ENCODE measurements at places on chromosomes 11 and 22.
A peak's percentile ranks its signal among the peaks of the same experiment; 100 is the strongest.

GRCh38 chr22:25829808-25830777 lies 88.1 kb downstream of the MYO18B start:
- DNase-seq, result no peak

GRCh38 chr22:17137170-17137569 lies 16.0 kb upstream of the TMEM121B start:
- no peak for DNase-seq

GRCh38 chr11:80414181-80415165 lies 973.6 kb upstream of the TENM4 start:
- DNase-seq, result no peak

DNA sequence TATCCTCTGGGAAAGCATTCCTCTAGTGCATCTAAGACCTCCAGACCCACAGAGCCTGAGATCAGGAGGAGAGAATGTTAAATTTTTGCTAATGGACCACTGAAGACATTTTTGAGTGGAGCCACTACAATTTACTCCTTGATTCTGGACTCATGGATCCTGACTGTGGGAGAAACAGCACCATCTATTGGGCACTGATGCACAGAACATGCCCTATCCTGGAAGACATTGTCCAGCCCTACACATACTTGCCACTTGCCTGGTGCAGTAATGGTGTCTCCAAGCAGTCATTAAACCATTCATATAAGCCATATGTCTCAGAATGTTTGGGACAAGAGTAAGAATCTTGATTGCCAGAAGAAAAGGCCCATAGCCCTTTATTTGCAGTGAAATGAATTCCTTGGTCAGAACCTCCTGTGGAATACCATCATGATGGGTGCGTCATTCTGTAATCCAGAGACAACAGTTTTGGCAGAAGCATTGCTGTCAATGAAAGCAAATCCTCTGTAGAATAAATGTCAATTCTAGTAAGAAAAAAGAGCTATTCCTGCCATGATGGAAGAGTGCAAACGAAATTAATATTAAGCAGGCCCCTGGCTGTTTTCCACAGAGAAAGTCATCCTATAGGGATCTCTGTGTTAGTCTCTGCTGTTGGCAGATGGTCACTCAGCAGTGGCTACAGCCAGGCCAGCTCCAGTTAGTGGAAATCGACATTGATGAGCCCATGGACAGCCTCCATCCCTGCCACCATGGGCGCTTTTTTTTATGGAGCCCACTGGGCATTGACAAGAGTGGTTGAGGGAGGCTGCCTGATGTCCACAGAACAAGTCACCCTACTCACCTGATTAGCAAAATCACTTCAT lies 43.5 kb downstream of the GGTLC2 start:
- DNase-seq, result no peak

- no peak for DNase-seq
Observed at GRCh38 chr11:65545853-65546216, 12.3 kb downstream of the LTBP3 start.

DNA sequence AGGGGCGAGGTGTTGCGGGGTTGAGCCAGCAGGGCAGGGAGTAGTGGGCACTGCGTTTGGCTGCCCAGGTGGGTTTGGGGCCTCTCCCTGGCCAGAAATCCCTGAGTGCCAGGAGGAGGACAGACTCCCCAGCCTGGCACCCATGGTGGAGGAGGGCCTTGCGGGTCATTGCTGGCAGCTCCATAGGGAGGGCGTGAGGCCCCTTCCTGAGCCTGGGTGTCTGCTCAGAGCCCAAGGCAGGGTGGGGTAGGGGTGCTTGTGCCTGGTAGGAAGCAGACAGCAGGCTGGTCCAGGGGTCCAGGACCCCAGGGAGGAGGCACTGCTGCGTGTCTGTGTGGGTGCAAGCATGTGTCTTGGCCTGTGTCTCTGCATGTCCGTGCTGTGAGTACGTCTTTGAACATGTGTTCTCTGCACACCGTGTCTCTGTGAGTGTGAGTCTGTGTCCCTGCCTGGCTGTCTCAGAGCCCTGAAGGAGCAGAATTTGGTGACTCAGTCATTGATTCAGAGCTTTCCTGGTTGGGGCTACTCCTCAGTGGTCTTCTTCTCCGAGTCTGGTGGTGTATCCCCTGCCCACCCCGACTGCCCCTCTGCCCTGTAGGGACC lies 3.9 kb downstream of the TSPAN4 start:
- DNase-seq, result no peak

DNA sequence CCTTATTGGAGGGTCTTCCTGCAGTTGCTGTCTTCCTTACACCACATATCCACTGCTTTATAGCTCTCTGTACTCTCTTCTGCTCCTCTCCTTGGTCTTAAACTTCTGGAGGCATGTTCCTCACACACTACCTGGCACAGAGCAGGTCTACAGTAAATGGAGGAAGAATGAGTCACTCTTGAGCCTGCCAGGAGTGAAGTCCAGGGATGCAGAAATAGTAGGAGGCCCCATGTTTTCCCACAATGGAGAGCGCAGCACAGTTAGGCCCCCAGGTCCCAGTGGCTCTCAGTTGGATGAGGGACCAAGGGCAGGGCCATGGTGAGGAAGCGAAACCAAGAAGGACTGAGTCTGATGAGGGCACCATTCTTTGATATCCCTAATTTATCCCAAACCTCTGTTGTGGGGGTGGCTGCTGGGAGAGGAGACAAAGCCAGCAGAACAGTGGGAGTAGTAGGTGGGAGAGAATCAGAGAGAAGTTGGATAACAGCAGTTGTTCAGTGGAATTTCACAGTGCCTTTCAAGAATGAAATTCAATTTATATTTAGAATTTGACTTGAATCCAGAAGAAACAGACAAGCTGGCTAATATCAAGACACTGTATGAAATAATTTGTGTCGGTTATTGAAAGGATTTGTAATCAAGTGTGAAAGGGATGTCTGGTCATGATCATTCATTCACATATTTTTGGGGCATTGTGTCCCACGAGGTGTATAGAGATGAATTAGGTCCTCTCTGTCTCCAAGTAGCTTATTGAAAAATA lies 187.8 kb downstream of the HIPK3 start:
- DNase-seq, result no peak

DNA sequence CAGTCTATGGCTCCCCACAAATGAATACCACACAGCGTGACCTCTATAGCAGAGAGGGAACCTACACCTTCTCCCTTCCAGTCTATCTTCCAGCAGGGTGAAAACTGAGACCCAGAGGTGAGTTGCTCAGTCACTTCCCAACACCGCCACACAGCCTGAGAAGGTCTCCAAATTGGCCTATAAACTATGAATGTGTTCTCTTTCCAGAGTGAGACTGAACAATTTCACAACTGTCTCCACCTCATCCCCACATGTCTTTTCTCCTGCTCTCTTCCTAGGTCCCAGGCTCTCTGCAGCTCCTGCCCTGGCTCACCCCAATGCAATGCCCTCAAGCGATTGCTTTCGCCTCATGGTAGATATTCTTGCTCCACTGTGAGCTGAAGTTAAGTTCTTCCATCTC lies 14.0 kb downstream of the CLMP start:
- DNase-seq, result no peak

- DNase-seq, result no peak
Observed at GRCh38 chr22:34950489-34950888, 115.5 kb upstream of the ISX start.

DNA sequence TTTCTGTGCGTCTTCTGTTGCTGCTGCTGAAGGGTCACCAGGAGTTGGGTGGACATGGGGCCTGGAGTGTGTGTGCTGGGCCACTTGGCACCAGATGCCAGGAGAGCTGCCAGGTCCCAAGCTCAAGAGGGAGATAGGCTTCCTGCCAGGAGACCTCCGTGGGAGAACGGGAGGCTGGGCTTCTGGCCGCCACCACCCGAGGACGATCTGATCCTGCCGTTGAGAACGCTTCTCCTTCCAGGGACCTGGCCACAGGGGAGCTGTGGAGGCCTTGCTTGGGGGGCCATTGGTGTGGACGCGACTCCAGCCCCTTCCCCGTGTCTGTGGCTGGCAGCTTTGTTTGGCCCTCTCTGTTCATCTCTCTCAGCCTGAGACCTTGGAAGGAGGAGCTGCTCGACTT lies 2.4 kb downstream of the BRSK2 start:
- no peak for DNase-seq

GRCh38 chr11:100594320-100594719 lies 92.8 kb upstream of the ARHGAP42 start:
- no peak for DNase-seq

- peak; percentile 55 for DNase-seq
Observed at GRCh38 chr22:39117585-39118191, 20.6 kb downstream of the APOBEC3H start.

DNA sequence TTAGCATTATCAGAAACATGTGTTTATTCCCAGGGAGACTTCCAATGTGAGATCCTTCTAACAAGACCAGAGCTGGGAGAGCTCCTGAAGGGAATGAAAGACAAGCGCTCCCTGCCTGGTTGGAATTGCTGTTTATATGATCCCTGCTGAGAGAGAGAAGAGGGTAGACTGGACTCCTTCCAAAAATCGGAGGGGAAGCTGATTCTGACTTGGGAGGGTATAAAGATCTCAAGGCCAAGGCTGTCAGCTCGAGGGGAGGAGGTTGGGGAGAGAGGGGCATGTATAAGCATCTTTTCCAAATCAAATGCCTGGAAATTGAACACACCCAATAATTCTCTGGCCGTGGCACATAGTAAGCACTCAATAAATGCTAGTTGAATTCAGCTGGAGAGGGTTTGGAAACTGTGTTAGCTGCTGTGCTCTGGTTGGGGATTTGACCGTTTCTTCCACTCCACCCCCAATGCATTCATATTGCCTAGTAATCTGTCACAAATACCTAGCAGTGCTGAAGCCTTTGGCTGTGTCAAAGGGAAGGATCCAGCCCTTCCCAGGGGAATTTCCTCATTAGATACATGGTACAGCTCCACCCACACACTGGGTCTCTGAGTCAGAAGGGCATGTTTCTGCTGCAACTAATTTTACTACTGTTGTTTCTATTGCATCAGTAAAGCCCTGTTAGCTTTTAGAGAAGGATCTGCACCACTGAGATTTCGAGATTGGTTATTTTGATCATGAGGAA lies 61.5 kb downstream of the CACNG2 start:
- no peak for DNase-seq

- no peak for DNase-seq
Observed at GRCh38 chr11:16469968-16470367, 113.6 kb upstream of the SOX6 start.

- DNase-seq, result no peak
Observed at GRCh38 chr22:46660604-46661201, 40.5 kb downstream of the GRAMD4 start.

GRCh38 chr22:41479671-41480396 lies 10.9 kb downstream of the ACO2 start:
- no peak for DNase-seq

DNA sequence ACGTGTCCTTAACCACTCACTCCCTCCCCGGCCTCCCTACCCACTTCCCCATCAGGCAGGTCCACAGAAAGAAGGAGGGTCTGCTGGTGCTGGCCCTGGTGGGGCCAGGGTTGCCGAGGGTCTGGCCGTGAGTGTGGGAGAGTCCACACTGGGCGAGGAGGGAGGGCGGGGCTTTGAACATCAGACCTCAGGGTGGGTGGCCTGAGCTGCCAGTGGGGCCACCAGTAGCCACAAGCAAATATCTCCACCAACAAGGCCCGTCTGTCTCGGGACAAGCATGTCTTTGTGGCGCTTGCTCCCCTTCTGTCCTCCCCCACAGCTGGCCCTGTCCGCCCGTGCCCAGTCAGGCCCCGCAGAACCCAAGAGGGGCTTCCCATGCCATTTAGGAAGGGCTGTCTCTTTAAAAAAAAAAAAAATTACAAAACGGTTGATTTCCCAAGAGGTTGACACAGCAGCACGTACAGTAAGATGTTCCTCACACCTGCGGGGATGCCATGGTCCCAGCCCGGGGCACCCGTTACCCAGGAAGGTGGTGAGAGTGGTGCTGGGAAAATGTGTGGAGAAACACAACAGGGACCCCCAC lies 17.7 kb upstream of the TALDO1 start:
- no peak for DNase-seq

GRCh38 chr11:77821349-77821851 lies 456 bp downstream of the AAMDC start:
- DNase-seq, result no peak

DNA sequence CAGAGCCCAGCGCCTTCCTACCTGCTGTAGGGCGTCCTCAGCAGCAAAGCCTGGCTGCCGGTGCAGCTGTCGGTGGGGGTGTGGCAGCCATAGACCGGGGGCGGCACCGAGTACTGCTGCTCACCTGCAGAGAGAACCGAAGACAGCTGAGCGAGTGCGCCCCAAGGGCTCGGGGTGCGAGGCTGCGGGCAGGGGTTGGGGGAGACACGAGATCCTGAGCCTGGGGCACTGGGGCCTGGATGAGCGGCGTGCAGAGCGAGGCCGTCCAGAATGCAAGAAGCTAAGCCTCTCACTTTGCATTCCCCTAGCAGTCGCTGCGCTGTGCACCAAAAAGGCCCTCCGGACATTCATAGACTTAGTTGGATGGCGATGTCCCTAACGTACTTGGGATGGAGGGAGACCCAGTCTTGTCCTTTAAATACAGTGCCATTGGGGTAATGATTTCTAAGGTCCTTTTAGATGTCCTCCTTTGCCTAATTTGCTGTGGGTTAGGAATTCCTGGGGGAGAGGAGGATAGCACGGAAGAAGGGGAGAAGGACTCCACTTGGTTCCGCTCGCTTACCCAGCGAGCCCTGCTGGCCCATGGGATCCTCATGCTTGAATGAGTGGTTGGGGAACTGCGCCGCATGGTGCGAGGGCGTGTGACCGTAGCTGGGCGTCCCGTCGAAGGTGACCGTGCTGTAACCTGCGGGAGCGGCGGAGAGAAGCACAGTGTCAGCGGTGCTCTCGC lies 7.2 kb downstream of the WT1 start:
- DNase-seq, result no peak

GRCh38 chr11:128365044-128365443 lies 222.3 kb downstream of the ETS1 start:
- DNase-seq, result no peak

- DNase-seq, result no peak
Observed at GRCh38 chr22:28952857-28953256, 69.5 kb downstream of the ZNRF3 start.

DNA sequence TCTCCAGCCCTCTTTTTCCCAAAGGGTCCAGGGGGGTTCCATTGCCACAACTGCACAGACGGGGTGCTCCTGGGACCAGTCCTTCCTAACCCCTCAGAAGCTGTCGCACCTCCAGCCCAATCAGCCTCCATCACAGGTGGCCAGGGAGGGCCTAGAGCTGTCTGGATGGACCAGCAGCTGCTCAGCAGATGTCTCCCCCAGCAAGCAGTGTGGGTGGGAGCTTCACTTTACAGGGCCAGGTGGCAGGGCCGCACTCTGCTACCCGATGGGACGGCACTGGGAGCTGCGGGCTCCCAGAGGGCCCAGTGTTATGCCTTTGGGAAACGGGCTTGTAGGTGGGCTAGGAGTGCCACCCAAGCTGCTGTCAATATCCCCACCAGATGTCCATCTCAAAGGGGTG lies 120.5 kb downstream of the DSCAML1 start:
- no peak for DNase-seq

- DNase-seq, result no peak
Observed at GRCh38 chr11:95100191-95100648, 10.6 kb downstream of the ENDOD1 start.

GRCh38 chr11:91978747-91979146 lies 245.9 kb upstream of the FAT3 start:
- no peak for DNase-seq

DNA sequence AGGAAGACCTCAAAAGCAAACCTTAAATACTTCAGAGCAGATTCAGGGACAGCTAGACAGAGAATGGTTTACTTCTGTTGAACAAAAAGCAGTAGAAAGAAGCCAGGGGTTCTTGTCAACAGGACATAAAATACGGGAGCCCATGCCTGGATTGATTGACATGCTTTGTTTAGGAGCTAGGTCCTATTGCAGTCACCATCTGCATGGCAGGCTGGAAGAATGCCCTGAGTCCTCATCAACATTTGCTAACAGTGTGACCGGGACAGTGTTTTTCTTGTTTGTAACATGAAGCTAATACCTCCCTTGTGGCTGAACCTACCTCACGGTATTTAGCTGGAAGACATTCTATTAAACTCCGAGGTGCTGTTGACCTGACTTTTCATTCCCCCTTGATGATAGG lies 225.4 kb downstream of the NTM start:
- no peak for DNase-seq
